ENCODE measurements at places on chromosomes 5 and 9. TPM values are rescaled to one million over a fixed set of nuclear protein-coding genes. Genes with fewer than 3 reads are reported as not detected.

The ANXA1 gene
- 16.8 TPM for total RNA-seq

The SELENOP gene
- 2,612 TPM for total RNA-seq

The ACOT12 gene
- total RNA-seq: 115 TPM

The ZCCHC7 gene
- total RNA-seq: 10.0 TPM

The HINT2 gene
- 62.3 TPM for total RNA-seq

GRCh38 chr5:152277936-152278335, 127.1 kb downstream of the NMUR2 start:
- no peak for DNase-seq

- no peak for DNase-seq
Observed at GRCh38 chr9:34884747-34885189, 73.3 kb upstream of the PHF24 start.

DNA sequence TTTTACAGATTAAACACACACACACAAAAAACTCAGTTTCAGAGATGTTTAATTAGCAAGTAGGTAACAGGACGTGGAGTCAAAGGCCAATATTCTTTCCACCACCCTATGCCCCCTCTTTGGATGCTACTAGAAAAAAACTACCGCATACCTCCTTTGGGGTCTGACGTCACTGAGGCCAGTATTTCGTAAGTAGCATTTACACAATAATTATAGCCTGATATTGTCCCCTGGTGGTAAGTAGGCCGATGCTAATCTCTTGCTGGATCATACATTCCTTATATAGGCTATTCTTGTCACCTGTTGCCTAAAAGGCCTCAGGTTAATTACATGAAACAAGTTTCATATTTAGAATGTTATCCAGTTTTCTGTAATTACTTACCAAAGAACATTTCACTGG, 21.0 kb upstream of the SMARCA2 start:
- DNase-seq: no peak

DNA sequence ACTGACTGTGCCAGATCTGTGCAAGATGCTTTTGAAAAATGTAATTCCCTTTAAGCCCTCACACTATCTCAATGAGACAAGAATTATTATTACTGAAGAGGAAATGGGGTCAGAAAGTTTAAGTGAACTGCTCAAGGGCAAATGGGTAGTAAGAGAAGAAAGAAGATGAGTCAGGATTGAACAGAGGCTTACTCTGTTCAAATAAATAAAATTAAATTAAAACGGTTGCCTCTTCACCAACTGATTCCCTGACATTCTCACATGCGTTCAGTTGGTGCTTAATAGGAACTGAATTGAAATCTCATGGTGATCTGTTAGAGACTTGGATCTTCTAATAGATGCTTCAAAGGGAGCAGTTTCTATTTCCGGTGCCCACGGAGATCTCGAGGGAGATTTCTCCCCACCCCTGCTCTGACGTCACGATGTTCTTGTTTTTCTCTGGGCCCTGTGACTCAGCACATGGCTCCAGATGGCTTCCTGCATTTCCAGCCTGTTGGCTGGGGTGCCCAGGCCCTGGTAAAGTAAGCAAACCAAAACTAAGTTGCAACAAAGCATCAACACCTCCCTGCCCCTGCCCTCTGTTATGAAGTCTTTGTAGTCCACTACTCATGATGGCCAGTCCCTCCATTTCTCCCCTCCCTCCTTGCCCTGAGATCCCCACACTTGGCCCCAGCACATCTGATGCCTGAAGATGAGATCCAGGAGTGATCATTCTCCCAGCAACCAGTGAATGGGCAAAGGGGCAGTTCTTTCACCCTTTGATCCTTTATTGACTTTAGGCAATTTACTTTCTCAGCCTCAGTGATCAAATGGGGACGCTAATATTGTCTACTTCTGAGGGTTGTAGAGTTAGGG, 106.1 kb upstream of the CPEB4 start:
- DNase-seq: peak; percentile 78

DNA sequence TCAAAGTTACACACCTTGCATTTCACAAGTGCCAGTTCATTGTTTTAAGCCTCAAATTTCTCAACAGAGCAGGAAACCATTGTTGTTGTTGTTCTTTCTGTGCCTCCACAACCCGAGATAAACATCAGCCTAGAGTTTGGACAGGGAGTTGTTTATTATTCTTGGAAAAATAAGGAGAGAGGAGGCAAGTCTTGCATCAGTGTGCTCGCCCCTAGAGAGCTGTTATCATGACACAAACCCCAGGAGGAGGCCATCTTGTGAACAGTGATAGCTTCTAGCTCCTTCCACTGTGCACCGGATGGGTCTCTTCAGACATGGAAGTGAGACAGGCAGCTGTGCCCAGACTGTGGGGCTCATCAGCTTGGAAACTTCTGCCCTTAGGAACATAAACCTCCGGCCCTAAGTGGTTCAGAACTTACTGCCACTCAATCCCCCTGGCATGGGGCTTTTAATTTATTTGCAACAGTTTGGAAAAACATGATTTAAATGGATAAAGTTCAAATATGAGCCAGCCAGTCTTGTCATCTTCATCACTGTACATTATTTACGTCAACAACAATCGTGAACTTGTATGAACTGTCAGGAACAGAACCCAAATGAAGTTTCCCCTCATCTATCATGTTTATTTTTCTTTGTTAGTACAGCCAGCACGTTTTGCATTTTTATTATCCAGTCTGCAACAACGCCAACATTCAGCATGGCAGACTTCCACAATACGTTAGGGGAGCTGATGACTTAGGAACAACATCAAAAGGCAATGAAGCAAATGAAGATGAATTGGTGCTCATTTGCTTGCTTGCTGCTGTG, 181.7 kb upstream of the S1PR3 start:
- DNase-seq: no peak

- no peak for DNase-seq
Observed at GRCh38 chr5:78547183-78547582, 101.4 kb downstream of the LHFPL2 start.

DNA sequence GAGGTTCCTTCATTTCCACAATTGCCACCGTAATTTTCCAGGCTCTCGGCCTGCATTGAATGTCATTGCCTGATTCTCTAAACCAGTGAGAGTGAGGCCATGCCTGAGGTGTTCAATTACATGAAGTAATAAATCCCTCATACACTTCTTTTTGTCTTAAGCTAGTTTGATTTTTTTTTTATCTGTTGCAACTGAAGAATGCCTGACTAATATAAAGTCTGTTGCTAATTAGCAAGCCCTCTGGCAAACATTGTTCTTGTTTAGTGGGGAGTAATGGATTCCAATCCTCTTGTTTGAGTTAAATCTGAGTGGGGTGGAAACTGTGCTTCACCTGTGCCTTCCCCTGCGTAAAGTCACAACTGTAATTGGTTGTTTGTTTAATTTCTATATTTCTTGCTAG, 338.1 kb upstream of the ATP10B start:
- DNase-seq: no peak

GRCh38 chr5:8316608-8317280, 447.8 kb downstream of the MTRR start:
- DNase-seq: no peak

- no peak for DNase-seq
Observed at GRCh38 chr5:126339215-126339805, 83.9 kb upstream of the GRAMD2B start.

GRCh38 chr9:120875643-120875953, 1.4 kb downstream of the PHF19 start:
- no peak for DNase-seq

DNA sequence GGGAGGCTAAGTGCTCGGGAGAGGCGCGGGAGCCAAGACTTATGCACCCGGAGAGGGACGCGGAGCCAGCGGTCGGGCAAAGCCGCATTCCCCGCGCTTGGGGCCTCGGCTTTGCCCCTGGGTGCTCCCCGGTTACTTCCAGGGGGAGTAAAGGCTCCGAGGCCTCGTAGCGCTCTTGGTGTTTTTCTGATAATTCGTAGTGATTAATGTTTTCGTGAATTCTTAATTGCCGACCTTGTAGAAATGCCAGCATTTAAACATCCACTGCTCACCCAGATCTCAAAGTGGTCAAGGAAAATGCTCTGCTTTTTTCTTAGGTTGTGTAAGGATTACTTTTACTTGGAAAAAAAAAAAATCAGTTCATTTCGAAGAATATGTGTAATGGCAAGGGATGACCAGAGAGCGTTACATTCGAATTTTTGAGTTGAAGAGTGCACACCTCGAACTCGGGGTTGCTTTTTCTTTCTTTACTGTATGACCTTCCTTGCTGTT, 654 bp upstream of the TUT7 start:
- DNase-seq: no peak

DNA sequence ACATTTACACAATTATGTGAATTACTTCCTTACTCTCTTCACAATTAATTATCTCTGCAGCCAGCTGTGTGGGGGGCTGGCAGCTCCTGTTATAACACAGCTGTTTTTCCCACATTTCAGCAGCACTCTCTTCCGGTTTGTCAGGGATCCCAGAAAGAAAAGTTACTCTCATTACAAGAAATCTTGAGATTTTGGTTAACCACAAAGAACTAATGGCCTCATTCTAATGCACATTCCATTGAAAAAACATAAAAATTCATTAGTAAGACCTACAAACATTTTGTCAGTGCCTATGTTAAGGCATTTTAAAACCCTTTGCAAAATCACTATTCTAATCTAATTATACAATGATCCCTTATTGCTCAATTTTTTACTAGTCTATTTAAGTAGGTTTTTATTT, 64.1 kb downstream of the PDE4D start:
- no peak for DNase-seq

DNA sequence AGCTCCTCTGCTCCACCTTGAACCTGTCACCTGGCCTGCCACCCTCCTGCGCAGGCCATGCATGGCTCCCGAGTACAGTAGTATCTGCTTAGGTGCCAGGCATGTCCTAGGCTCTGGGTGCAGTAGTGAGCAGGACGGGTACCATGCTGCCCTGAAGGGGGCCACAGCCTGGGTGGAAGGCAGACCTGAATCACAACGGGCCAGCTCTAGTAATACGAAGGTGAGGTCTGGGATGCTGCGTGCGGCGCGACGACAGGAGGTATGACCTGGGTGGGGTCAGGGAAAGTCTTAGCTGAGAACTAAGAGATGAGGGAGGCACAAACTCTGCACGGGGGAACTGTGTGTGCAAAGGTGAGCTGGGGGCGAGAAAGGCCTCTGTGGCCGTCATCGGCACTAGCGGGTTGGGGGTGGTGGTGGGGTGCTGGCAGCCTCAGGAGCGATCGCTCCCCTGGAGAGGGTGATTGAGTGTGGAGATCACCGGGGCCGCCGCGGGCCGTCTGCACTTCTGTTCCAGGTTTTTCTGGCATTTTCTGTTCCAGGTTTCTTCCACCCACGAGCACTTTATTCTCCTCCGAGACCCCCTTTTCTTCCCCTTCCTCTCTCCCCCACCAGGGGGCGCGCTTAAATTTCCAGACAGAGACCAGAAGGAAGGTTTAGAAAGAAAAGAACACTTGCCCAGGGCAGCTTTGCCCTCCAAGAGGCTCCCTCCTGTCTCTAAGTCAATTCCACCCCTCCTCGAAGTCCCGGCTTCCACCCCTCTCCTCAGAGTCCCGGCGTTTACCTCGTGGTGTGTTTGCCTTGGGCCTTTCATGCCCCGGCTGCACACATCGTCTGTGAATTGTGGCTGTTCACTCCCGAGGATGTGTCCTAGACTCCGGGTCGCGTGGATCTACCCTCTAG, 15.1 kb downstream of the PDLIM4 start:
- DNase-seq: peak; percentile 68

DNA sequence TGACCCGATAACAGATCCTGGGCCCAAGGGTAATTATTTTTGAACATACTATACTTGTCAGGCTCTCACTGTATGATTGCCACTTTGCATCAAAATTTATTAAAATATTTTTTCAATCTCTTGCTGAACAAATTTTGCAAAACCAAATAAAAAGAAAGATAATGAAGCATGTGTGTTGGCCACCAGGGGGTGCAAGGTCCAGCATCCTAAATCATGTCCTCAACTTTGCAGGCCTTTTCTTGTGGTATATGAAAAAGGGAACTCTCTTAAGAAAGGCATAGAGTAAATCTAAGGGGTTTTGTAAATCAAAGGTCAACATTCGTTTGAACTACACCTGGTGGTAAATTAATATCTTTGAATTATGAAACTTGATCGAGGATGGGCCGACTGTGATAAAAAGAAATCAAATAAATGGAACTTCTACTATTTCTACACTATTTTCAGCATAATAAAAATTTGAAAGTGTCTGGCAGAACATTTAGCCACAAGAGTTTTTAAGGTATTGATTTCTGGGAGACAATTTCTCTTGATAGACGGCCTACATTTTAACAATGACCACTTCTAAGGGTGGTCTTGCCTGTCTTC, 676.5 kb downstream of the DMRTA1 start:
- no peak for DNase-seq

- no peak for DNase-seq
Observed at GRCh38 chr5:173760461-173761177, 127.5 kb upstream of the CPEB4 start.

- no peak for DNase-seq
Observed at GRCh38 chr9:113173341-113173740, 22.5 kb downstream of the SLC31A2 start.

DNA sequence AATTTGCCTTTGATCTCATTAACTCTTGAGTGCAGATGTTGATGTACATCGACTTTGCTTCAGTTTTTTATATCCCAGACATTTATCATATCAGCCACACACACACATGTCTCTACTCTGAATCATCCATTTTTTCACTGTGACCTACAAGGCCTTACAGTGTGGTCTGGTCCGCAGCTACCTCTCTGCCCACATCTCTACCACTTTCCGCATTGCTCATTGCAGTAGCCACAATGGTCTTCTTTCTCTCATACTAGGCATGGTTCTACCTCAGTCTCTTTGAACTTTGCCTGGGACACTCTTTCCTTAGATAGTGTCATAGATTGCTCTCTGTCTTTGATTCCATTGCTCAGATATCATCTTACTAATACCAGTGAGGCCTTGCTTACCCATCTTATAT, 87.9 kb upstream of the FSD1L start:
- no peak for DNase-seq

- DNase-seq: no peak
Observed at GRCh38 chr9:108463932-108464606, 391.7 kb downstream of the ACTL7B start.

All from right lobe of liver (tissue), 6 donors.